ENCODE measurements at places on chromosomes 7 and 10.

GRCh38 chr10:7520507-7521485 lies 110.0 kb upstream of the SFMBT2 start:
- no peak for DNase-seq

DNA sequence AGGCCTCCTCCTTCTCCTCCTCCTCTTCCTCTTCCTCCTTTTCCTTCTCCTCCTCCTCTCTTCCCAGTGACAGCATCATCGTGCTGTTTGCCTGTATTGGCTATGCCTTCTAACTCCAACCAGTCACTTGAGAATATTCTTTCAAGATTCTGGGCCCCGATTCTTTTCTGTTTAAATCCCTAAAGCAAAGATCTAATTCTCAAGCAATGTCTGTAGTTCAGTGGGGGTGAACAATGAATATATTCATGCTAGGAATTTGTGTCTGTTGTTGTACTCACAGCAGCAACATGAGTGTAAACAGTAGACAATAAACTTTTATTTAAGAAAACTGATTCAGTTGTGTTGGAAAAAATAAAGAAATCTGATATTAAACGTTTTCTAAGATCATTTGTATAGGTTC lies 30.7 kb downstream of the NUDT5 start:
- DNase-seq: no peak

DNA sequence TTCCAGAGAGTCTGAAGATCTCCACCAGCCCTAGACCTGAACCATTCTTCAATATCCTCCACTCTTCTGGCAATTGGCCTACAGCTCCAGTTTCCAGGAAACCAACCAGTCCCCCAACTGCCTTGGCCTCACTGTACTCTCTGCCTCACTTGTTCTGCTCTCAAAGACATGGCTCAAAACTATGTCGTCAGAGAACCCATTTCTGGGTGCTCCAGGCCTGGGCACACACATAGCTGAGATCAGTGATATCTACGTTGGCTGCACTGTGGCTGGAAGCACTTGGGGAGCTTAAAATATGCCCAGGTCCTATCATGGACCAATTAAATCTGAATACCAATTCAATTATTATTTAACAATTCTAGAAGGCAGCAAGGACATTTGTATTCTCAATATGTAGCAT lies 93.1 kb downstream of the COBL start:
- no peak for DNase-seq

- no peak for DNase-seq
These were observed 406 bp downstream of the PRLHR start for GRCh38 chr10:118595064-118595420.

- no peak for DNase-seq
These were observed 5.1 kb downstream of the SGMS1 start for GRCh38 chr10:50618624-50619023.

DNA sequence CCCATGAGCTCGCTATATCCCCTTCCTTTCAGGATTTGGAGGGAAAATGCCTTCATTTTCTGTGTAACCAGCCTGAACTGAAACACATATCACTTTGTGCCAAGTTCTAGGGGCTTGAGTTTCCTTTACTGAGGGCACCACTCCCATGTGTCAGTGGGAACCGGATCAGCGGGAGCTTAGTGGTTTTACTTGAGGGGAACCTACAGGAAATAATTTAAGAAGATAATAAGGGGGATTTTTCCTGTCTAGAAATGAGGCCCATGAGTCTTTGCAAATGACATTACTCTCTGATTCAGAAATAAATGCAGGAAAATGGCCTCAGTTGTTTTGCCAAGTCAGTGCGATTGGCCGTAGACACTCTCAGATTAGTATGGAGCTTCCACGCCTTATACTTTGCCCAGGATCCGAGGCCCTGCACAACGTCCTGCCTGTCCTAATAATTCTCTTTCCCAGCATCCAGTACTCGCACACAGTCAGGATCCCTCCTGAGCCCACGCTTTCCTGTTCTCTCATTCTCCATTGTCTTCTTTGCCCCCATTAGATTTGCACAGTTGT lies 86.4 kb upstream of the LYZL1 start:
- DNase-seq: no peak

GRCh38 chr10:71246591-71247413 lies 34.4 kb downstream of the UNC5B start:
- no peak for DNase-seq

All from NCI-H345 (cell line).